Esophagus mucosa (tissue), 1 donor: ENCODE measurements at places on chromosomes 5 and 9.

DNA sequence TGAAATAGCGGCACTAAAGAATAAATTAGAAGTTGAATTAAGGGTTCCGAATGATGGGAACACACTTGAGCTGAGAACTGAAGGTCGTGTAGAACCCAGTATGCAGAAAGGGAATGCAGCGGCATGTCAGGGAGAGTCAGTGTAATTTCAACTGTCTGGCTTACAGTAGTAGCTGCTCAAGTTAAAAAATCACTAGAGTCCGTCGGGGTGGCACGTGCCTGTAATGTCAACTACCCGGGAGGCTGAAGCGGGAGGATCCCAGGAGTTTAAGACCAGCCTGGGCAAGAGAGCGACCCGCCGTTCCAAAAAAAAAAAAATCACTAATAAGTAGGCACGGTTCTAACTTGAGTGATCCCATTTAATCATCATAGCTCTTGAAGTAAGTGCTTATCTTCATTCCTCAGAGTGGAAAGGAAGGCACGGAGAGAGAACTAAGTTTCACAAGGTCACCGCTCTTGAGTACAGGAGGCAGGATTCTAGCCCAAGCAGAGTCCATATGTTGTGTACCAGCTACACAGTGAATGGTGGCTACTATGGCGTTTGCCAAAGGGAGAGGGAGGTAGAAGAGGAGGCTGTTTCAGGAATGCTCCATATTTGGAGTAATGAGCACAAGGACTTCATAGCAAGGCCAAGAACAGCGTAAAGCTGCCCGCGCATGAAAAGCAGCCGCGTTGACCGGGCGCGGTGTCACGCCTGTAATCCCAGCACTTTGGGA, 831 bp downstream of the RMRP start:
- ATAC-seq: peak; percentile 1

- ATAC-seq: no peak
These were observed 42.7 kb upstream of the ZNF608 start for GRCh38 chr5:124789104-124789605.

DNA sequence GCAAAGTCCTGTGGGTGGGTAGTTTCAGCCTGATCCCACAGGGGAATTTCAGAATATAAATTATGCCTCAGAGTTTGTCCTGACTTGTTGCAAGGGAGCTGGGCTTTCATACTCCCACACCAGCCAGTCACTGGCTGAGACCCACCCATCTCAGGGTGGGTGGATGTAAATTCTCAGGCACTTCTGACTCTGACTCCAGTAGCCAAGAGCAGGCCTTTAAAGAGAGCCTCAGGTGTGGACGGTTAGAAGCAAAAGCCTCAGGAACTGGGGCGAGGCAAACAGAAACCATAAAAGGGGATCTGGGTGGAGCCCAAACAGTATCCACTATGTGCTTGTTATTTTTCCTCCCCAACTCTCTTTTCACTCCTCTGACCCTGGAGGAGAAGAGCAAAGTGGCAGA, 28.6 kb upstream of the FBXW11 start:
- ATAC-seq: peak; percentile 82

GRCh38 chr5:107431998-107432397, 238.7 kb downstream of the EFNA5 start:
- peak; percentile 81 for ATAC-seq

DNA sequence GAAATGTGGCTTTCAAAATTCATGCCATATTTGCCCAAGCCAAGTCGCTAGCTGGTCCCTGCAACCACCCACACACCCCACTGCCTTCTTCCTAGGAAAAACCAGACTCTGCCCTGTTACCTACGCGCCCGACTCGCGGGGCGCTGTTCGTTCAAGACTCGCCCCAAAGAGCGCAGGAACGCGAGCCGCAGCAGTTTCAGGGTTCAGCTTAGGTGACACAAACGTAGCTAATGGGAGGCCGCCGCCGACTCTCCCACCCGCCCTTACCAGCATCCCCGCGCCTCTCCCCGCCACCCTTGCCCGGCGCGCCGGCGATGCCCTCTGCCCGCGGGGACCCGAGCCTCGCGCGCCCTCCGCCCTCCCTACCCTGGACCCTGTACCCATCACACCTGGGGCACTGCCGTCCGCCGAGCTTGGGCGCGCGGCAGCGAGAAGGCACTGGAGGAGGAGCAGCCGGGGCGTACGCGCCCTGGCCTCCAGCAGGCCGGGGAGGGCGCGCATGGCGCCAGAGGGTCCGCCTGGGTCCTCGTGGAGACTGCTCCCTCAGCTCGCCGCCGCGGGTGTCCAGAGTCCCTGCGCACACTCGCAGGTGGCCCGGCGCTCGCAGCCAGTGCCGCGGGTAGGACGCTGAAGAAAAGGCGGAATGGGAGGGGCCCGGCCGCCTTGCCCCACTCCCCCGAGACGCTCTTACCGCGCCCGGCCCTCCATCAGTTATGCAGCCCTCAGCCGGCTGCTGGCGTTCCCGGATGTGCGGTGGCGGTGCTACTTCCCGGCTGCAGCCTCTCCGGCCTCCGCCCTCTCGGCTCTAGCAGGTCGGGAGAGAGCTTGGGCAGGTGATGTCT, at the start of gene EMB:
Gene EMB (minus strand): TSS at position 638 of the 842 bp plus-strand sequence. CDS start 137 bp downstream, at position 501.
- peak; percentile 85 for ATAC-seq

DNA sequence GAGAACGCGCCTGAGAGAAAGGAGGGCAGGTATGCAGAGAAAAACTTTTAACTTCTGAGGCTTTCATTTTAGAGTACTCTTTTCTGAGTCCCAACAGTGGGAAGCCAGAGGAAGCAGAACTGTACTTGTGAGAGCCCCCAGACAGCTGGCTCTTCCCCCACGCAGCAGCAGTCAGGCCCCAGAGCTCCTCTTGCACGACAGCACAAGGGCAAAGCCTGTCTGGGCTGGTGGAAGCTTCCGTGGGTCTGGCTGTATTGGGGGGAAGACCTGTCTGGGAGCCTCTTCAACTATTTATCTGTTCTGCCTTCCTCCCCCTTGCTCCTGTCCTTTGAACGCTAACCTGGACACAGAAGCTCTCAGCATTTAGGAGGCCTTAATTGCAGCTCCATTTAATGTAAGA, 68.2 kb downstream of the THBS4 start:
- no peak for ATAC-seq

DNA sequence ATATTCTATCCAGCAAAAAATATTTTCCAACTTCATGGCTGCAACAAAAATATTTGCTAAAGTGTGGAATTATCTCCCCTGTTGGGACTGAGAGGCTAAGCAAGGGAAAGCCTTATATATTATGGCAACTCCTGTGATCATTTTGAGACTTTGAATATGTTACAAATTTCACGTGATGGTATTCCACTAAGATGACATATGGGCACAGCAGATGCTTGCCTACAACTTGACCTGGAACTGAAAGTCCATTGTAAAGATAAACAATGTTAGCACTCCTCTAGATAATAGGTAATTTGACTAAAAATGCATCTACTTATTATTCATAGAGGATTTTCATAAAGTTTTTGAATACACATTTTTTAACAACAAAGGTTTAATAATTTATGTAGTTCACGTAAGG, 1141.5 kb upstream of the CDH6 start:
- no peak for ATAC-seq

GRCh38 chr9:129154866-129155477, 23.1 kb downstream of the IER5L start:
- no peak for ATAC-seq

DNA sequence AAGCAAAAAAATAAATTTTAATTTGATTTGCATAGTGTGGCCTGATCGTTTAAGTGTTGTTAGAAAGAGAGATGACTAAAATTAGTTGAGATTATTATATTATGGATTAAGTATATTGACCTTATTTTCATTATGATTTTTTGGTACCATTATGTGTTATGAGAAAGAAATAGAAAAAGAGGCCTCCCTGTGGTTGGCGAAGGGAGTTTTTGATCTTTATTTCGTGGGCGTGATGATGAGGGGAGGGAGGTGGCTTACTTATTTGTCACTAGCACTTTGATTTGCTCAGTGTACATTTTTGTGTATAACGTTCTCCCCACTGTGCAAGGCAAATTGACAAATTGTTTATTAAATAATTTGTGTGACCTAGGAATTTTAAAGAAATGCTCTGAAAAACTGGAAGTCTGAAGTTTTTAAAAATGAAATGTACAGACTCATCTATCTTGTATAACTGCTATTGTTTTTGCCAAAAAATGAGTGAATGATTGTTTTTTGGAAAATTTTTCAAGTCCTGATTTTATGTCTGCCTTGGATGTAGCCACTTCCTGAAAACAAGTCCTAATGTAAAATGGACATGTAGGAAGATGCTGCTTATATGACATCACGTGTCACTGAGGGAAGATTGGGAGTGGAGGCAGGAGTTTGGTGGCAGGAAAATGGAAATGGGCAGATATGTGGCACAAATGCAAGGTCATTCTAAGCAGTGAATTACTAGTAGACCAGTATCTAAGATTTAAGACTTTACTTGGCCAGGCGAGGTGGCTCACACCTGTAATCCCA, 3.0 kb downstream of the DAPK1 start:
- ATAC-seq: no peak

DNA sequence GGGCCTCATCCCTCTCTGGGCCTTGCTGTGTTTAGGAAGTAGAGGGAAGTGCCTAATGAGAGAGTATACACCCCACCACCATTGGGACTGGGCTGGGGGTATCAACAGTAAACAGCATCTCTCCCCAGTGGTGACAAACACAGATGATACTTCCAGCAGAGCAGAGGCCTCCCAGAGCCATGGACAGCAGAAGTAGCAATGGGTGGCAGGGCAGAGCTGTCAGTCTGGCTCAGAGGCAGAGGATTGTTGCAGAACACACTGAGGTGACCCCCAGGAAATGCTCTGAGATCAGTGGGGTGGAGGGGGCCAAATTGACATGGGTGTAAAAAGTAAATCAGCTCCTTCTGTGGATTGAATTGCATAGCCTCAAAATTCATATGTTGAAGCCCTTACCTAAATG, 12.1 kb upstream of the P4HA2 start:
- no peak for ATAC-seq

DNA sequence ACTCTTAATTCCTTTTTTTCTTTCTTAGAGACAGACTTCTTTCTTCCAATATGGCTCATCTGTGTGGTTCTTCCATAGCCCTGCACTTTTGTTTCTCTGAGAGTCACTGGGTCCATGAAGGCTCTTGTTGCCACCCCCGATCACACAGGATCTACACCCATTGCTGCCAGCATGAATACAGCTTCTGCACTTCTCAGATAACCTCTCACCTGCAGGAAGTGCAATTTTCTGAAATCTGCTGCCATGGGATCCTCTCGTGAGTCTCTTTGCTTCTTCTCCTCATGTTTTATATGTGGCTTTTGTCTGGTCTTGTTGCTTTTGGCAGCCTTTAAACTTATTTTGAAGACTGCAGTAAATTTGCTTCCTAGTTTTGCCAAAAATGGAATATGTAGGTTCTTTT, 171.2 kb downstream of the TMEM167A start:
- no peak for ATAC-seq

GRCh38 chr9:107237873-107238272, 45.2 kb upstream of the RAD23B start:
- ATAC-seq: no peak

- no peak for ATAC-seq
These were observed 22.2 kb downstream of the AMBP start for GRCh38 chr9:114055894-114056293.

GRCh38 chr5:65623482-65623881, 651 bp downstream of the TRIM23 start:
- ATAC-seq: no peak

DNA sequence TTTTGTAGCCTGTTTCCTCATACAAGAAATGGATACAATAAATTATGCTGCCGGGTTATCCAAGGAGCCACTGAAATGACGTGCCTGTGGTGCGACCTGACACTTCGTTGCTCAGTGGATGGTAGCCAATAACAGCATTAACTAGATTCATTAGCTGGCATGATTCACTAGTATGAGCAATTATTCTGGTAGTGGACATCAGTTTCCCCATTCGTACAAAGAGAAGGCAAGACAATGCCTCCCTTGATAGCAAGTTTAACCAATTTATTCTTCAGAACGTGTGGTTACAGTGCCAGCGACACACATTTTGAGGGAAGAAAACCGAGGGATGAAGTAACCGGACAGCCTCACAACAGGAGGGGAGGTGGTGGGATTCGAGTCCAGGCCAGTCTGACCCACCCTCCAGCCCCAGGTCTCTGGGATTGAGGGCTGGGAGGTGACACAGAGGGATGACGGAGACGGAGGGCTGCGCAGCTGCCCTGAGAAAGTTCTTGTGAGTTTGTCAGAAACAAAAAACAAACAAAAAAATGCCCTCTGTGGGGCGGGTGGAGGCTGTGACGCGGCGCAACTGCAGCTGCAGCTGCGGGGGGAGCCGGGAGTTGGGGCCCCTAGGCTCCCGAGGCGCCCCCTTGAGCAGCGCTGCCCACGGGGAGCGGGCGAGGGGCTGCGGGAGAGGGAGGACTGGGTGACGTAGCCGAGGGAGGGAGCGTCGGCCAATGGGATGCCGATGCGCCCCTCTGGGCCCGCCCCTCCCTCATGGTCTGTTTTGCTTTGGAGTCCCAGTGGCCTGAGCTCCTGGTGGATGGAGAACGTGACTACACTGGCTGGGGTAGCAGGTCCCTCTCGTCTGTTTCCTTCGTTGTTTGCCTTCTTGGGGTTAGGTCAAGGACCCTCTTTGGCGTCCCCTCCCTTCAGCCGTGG, 10.9 kb downstream of the LHX2 start:
- ATAC-seq: no peak

GRCh38 chr9:38059233-38059936, 9.6 kb downstream of the SHB start:
- ATAC-seq: no peak

- no peak for ATAC-seq
These were observed 975.4 kb downstream of the NR2F1-AS1 start for GRCh38 chr5:92605591-92605990.

DNA sequence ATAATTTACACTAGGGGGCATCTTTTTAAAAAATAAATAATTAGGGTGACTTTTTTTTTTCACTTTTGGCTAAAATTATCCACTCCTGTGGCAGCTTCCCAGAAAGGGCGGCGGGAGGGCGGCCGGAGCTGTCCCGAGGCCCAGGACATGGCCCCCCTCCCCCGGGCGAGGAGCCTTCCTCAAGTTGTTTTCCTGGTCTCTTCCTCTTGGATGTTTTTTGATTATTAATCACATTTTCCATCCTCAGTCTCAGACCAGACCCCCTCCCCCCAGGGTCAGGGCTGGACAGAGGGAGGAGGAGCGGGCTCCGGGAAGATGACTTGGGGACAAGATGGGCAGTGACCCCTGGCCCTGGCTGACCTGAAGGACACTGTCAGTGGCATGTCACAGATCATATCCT, 4.7 kb upstream of the CNTFR start:
- no peak for ATAC-seq

DNA sequence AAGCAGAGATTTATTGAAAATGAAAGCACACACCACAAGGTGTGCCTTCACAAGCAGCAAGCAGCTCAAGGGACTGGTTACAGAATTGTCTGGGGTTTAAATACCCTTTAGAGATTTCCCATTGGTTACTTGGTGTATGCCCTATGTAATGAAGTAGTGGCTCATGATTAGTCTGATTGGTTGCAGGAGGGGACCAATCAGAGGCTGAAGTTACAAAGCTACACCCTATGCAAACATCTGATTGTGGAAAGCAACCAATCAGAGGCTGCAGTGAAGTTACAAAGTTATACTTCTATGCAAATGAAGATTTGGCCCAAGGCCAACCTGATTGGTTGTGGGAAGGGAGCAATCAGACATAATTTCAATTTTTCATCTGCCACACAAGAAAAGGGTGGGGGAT, 119.9 kb downstream of the C9orf152 start:
- ATAC-seq: no peak

GRCh38 chr5:98825582-98826375, 52.3 kb downstream of the RGMB start:
- ATAC-seq: no peak
